ENCODE measurements at places on chromosomes 2 and 18. TPM values are rescaled to one million over a fixed set of nuclear protein-coding genes. Genes with fewer than 3 reads are reported as not detected.

GRCh38 chr2:22359071-22359672 is 1025.8 kb upstream of the KLHL29 start:
- no peak for DNase-seq

GRCh38 chr2:22901471-22902179 is 483.4 kb upstream of the KLHL29 start:
- DNase-seq: no peak

- no peak for DNase-seq
Measured at GRCh38 chr2:132937629-132938028, 267.6 kb upstream of the LYPD1 start.

- no peak for DNase-seq
Measured at GRCh38 chr2:36871068-36871707, 95.1 kb downstream of the STRN start.

The LBX2 gene
- 0.38 TPM for total RNA-seq

The FBLN7 gene
- total RNA-seq: 1.1 TPM
